ENCODE measurements at places on chromosomes 7 and 10.

DNA sequence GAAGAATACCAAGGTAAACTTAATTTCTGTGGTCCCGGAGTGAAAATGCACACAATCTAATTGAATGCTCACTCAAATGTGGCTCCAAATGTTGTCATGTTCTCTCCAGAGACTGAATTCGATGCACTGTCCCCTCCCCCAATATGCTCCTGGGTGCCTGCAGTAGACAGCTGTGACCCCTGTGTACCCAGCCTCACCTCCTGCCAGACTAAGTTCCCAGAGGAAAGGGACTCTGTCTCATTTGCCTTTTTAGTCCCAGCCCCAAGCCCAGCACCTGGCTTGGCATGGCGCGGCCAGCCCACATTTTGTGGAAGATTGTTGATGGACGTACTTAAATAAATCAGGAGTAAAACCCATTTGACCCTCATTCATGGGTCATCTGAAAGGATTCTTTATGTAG is 21.8 kb upstream of the FIGNL1 start:
- no peak for DNase-seq

- DNase-seq, result no peak
Observed at GRCh38 chr10:32891261-32891660, 66.8 kb downstream of the ITGB1 start.

DNA sequence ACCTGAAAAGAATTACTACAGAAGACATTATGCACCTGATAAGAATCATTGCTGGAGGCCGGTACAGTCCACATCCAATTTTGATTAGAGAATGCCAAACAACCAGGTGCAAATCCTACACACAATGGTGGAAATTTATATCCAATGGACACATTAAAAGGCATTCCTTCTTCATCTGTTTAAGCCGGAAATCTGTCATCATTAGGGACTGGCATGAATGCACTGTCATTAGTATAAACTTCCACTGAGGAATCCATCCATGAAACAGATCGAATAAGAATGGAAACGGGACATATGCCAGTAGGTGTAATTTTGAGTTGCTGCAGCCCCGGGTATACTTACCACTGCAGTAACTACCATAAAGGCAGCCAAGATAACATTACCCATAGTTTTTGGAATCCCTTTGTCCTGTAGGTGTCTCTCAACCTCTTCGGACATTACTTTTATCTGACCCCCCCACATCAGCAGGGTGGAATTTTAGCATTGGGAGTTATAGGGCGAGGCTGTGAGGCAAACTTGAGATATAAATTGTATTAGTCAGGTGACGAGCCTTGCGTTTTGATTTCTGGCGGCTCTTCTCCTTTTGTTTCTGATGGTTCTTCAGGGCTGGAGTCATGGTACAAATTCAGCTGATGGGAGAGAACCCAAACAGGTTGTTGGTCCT is 36.5 kb upstream of the AKR1C2 start:
- no peak for DNase-seq

DNA sequence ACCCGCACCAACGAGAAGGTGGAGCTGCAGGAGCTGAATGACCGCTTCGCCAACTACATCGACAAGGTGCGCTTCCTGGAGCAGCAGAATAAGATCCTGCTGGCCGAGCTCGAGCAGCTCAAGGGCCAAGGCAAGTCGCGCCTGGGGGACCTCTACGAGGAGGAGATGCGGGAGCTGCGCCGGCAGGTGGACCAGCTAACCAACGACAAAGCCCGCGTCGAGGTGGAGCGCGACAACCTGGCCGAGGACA is 1.6 kb downstream of the VIM start:
- DNase-seq, result no peak

DNA sequence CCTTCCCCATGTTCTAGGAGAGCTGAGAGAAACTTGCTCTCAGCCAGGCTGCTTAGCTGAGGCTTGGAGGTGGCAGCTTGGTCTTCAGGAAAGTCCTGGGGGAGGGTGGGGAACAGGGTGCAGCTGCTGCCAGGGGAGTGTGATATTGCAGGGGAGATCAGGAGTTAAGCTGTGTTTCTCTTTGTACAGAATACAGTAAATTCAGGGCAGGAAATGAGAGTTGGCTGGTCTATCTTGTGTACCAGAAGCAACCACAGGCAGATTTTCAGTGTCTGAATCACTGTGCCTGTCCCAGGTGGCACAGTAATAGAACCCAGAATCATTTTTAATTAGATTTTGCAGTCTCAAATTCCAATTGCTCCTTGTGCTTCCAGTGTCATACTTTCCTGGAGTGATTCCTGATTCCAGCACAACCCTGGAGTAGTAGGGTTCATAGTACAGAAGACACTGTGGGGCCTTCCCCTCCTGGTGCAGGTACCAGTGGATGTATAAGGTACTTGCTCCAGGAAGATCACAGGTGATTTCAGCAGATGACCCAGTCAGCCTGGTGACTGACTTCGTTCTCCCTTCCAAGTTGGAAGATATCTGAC is 94.0 kb upstream of the TARP start:
- DNase-seq, result no peak

DNA sequence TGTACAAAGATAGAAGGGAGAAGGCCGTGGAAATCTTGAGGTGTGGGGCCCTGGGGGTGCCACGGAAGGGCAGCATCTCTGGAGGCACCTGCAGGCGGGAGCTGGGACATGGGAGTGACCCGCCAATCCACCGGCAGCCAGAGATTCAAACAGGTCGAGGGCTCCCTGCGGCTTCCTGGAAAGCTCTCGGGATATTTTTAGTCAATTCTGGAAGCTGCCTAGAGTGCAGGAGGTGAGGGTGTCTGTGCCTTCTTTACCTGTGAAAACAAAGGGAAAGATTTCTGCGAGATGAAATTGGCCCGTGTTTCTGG is 16.6 kb downstream of the MNX1 start:
- no peak for DNase-seq

DNA sequence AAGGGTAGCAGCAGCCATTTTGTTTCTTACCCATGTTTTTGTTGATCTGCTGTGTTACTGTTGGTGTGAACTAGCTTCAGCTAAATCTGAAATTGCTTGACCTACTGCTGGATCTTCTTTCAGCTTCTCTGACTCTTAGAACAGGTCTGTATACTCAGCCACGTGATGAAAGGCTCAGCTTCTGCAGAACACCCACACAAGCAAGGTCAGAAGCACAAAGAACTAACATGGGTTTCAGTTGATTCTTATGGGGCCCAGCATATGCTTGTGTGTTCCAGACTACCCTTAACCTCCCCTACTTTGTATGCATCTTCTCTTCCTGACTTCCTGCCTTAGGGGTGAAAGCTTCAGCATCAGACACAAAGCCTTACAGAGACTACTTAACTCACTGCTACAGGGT is 186.8 kb downstream of the HGF start:
- DNase-seq, result no peak

- DNase-seq, result no peak
Observed at GRCh38 chr7:27200761-27201579, 1.1 kb upstream of the HOXA13 start.

DNA sequence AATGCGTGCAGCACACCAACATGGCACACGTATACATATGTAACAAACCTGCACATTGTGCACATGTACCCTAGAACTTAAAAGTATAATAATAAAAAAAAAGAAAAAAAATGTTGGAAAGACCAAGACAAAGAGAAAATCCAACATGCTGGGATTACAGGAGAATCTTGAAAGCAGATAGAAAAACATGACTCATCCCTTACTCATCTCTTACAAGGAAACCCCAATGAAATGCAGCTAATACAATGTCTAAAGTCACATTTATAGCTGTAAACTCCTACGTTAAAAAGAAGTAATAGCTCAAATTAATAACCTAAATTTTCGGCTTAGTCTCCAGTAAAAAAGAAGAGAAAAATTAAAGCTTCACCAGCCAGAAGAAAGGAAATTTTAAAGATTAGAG is 47.5 kb upstream of the DGKB start:
- DNase-seq, result no peak
